NCI-H1694 (cell line): ENCODE measurements at places on chromosomes 1 and 21.

- peak; percentile 90 for DNase-seq
These were observed 33.7 kb downstream of the GLUL start for GRCh38 chr1:182357913-182358312.

GRCh38 chr1:3741566-3742438, 10.4 kb upstream of the CCDC27 start:
- no peak for DNase-seq

DNA sequence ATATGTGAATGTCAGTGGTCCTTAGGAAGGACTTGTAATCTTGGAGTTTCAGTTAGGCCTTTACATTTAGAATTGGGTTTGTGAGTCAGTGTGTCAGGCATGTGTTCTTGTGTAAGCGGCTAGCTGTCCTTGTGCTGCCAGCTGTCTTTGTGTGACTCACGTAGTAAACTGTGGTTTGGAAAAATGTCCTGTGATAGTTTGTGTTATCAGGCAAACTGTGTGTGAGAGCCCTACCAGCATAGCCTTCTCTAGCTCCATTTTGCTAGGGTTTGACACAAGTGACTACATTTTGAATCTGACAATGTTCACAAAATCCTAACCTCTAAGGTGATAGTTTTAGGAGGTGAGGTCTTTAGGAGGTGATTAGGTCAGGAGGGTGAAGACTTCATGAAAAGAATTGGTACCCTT, 6.9 kb upstream of the SLC35D1 start:
- DNase-seq: no peak

DNA sequence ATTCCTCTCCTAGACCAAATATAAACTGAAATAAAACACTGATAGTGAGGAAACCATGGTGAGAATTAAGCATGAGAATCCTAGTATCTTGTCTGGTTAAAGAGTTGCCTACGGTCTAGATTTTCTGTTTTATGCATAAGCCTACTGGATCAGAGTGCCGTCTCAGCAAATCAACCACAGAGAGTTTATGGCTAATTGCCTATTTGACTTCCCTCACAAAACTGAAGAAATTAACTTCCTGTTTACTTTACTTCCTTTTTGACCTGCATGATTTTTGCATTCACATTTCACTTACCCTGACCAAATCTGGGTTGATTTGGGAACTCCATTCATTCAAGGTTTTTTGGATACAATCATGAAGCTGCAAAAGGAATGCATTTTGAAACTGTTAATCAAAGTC, 5.0 kb downstream of the GCLM start:
- DNase-seq: no peak

DNA sequence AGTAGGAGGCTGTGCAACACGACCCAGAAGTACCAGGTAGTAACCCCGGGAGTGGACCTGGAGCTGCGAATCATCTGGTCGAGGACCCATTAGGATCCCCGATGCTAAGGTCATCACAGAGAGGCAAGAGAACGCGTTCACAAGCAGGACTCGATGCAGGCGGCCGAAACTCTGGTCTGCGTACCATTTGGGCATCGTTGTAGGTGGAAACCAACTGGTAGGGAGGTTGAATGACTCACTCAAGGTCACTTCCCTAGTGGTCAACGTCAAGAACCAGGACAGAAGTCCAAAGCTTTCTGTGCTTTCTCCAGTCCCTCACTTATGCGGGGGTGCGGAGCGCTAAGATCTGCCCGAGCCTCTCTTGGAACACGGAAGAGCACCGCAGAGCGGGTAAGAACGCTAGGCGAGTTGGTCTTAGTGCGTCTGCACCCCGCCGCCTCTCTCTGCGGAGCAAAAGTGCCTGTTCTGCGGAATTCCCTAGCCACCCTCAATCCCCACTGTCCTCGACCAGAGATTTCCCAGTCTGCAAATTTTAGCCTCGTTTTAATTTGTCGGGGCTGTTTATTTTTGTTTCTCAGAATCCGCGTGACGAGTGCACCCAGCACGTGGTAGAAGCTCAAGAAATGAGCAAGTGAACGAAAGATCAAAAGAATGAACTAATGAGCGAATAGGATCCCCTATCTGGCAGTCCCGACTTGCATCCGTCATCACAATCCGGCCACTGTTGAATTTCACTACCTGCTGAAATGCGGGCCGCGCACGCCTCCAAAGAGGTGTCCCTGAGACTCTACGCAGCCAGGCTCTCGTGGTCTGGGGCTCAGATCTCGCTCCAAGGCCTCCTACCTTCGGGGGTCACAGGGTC, 12.2 kb downstream of the HLX start:
- DNase-seq: no peak

DNA sequence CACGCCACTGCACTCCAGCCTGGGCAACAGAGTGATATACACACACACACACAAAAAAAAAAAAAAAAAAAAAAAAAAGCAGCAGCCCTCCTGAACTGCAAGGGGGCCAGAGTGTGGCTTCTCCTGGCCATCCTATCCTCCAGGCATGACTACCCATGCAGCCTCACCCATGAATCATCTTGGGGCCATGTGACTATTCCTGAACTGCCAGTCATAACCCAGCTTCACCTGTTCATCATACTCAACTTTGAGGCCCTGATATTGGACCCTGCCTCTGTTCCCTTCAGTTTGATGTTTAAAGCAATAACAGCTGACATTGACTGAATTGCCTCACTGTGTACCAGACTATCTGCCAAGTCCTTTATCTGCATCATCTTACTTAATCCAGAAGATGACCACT, 2.8 kb upstream of the HPCAL4 start:
- DNase-seq: no peak

DNA sequence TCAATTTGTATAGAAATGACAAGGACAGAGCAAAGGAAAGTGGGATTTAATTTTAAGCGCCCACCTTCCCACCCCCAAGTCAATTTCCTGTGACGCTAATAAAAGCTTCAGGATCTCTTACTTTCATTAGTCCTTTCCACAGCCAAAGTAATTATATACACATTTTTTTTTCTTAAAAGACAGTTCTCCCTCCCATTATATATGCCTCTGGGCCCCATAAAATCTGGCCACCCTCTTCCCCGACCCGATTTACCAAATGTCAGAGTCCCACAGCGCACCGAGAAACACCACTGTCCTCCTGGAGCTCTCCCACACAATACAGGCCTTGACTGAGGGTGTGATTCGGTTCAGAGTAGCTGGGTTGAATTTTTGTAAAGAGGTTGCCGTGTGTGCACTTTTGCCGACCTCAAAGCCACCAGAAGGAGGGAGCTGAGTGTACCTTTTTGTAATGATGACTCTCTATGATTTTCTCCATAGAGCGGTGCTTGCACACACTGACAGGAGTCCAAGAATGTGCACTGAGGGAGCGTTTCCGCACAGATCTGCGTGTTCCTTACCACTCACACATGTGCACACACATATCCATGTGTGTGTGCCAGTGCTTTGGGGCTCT, 26.2 kb upstream of the IL10 start:
- DNase-seq: no peak

DNA sequence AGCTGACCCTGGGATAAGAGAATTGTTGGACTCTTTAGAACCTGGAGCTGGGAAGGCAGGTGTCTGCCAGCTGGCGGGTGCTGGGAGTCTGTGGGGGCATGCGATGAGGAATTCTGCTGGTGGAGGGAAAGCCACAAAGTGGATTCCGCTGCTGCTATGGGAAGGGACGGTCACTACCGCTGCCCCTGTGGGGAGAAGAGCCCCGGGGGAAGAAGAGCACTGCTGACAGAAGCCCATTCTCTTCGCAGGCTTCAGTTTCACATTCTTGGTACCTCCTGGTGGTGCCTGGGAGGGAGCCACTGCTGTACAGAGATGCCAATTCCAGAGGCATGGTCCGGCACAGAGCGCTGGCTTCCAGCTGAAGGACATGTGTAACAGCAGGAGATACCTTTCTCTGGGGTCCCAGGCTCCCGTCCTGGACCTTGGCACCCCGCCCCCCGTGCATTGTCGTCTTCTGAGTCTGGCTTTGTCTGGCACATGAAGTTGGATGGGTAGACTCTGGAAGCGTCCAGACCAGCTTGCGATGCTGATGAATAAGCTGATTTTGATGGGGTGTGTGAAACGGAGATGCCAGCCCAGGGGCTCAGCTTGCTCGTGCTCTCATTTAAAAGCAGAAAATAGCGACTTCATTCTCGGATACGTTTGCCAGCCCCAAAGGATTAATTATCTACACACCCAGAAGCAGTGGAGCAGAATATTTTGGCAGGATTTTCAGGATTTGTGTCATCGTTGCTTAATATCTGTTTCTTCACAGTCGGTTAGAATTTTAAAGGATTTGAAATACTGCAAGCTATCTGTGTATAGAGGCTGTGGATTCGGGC, 13.2 kb downstream of the PDXK start:
- peak; percentile 91 for DNase-seq

- DNase-seq: no peak
These were observed 2.3 kb downstream of the TNNI1 start for GRCh38 chr1:201419256-201419655.

DNA sequence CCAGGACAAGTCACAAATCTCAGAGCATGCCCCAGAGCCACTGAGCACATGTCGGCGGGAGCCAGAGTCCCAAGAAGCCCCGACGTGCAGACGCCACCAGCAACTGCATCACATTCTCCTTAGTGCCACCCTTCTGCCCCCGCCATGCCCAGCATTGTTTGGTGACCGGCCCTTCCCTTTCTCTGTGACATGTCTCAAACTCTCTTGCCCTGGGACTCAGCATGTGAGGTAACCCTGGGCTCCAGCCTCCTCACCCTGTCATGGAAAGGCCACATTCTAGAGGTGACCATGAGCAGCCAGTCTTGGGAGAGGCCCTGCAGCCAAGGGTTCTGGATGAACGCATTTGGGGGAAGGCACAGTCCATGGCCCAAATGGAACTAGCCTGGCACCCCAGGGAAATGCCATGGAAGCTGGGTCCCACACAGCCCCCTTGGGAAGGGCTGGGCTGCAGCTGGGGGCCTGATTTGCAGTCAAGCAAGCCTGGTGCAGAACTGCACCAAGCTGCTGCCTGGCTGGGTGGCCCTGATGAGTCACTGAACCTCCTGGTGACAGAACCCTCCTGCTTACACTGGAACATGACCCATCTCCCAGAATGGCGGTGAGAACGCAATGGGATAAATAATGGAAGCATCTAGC, 94.4 kb downstream of the ITPKB start:
- no peak for DNase-seq

GRCh38 chr1:50048791-50049190, 25.0 kb upstream of the AGBL4 start:
- DNase-seq: no peak

- DNase-seq: no peak
These were observed 11.3 kb upstream of the BACH1 start for GRCh38 chr21:29287383-29287782.

DNA sequence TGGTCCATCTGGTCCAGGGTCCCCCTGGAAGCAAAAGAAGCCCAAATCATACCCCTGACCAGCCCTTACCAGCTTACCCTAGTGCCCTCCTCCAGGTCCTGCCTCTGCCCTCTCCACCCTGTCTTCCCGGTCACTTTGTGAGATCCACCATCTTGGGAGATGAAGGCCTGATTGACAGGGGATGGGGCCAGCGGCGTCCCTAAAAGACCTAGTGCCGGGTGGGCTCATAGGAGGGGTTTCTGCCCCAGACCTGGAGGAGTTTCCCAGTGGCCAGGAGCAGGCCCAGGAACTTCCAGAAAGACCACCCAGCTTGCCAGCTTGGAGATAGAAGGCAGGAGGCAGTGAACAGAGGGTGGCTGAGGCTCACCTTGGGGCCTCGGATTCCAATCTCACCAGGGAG, 5.4 kb downstream of the COL9A2 start:
- no peak for DNase-seq

- DNase-seq: no peak
These were observed 45.7 kb downstream of the MACO1 start for GRCh38 chr1:25476186-25477097.

DNA sequence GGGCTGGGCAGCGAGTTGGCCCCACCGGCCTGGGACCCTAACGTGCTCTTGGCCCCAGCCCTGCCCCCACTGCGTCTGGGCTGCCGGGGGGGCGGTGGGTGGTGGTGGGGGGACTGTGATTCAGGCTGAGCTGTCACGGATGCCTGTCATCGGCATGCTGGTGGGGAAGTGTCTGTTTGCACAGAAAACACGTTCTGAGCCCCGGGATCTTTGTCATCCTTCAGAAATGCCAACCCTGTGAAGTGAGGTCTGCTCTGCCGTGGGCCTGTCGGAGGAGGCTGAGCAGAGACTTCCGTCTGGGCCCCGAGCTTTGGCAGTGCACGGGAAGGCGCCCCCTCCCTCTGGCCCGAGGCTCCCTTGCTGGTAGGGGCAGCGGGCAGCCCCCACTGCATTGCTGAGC, 24.3 kb upstream of the PLCH2 start:
- DNase-seq: no peak

DNA sequence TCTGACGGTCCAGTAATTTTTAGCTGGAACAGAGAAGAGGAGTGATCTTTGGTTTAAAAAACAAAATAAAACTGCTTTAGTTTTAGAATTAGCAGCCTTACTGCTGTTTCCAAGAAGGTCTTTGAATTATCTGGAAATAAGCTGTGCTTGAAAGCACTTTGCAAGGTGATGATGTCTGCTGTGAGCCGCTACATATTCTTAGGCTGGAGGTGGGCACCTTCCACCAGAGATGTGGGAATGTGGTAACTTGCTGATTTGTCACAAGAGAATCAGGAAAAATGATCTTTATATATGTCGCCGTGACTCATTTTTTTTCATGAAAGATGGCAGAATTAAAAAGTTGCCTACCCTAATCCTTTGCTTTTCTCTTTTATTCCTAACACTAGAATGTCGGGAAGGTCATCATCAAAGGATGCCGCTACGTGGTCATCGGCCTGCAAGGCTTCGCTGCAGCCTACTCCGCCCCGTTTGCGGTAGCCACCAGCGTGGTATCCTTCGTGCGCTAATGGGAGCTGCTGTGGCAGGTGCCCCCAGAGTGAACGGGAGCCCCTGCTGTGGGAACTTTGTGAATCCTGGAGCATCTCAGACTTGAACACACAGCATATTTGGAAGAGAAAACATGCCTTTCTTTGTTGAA, 6.2 kb downstream of the C1orf115 start:
- DNase-seq: no peak

- no peak for DNase-seq
These were observed 147.0 kb downstream of the NRIP1 start for GRCh38 chr21:14917762-14918161.

GRCh38 chr1:54807756-54808155, 6.6 kb upstream of the TTC22 start:
- no peak for DNase-seq

DNA sequence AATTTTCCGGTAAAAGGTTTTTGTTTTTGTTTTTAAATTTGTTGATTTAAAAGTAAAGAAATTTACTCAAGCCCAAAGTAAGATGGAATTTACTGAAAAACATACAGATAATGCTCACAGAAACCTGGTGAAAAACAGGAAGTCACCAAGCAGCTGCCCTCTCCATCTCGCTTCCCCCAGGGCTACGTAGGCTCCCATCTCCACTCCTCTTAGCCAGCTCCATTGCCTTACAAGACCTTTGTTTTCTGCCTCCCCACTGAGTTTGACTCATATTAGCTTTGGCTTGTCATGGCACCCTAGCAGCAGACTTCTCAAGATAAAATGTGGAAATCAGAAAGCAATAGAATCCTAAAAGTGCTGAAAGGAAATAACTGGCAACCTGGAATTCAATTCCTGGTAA, 57.9 kb downstream of the PHTF1 start:
- no peak for DNase-seq

- DNase-seq: peak; percentile 92
These were observed 42.5 kb upstream of the TMEM125 start for GRCh38 chr1:43227143-43227764.

GRCh38 chr1:87958201-87958600, 629.5 kb downstream of the LMO4 start:
- DNase-seq: no peak
